Naive thymus-derived CD4-positive, alpha-beta T cell (primary cell): ENCODE measurements at places on chromosomes 2 and 18.

DNA sequence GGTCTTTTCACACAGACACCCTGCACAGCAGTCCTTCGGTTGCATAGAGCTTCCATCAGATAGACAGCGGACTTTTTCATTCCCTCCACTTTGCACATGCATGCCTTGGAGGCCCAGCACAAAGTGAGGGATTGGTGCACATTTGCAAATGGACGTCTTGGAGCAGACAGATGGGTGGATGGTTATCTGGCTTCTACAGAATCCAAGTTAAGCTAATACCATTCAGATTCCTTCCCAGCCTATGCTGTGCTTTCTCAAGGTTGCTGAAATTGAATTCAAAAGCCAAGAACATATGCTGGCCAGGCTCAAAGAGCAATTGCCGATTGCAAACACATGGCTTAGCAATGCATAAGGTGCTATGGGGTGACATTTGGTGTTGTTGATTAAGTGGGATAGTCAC is 186.4 kb downstream of the VAPA start:
- DNase-seq, result no peak

- DNase-seq, result no peak
Observed at GRCh38 chr2:190156530-190157212, 94.1 kb upstream of the MSTN start.

GRCh38 chr2:98379311-98380202 is 33.3 kb downstream of the CNGA3 start:
- no peak for DNase-seq

DNA sequence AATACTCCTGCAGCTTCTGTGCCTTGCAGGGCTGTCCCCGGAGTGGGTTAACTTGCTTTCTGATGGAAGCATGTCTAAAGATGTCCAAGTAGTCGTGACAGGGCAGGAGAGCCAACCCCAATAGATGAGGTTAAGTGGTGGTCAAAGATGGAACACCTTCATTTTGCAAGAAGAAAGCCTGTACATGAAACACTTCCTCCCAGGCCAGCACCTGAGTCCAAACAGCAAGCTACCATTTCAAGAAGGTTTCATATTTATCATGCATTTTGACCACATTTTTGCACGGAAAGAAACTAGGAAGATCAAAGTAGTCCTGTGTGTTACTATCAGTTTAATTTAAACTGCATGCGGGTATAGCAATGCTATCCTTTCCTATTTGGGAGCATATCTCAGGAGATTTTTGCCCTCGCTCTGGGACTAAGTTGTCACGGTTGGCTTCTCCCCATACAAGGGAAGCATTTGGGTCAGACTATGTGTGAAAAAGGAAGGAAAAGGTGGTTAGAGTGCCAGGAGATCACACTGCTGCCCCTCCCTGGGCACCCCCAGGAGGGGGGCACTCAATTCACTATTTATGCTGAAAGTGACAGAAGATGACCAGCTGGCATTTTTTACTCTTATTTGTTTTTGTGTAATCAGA is 187.6 kb downstream of the ZNF521 start:
- DNase-seq, result no peak

DNA sequence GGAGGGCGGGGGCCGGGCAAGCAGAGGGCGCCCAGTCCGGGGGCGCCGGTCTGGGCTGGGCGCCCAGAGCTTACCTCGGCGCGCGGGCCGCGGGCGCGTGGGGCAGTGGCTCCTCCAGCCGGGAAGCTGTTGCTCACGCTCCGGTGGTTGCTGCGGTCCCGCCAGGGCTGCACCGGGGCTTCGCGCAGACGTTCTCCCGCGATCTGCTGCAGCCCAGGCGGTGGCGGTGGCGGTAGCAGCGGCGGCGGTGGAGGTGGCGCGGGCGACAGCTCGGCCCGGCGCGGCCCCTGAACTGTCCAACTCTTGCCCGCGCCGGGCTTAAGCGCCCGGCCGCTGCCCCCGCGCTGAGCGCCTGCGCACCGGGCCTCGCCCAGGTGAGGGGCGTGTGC is 391 bp downstream of the ZNF385B start:
- DNase-seq, result no peak

GRCh38 chr2:127194447-127194846 is 25.7 kb downstream of the CYP27C1 start:
- no peak for DNase-seq

GRCh38 chr18:44156126-44156525 is 524.6 kb upstream of the SETBP1 start:
- no peak for DNase-seq

DNA sequence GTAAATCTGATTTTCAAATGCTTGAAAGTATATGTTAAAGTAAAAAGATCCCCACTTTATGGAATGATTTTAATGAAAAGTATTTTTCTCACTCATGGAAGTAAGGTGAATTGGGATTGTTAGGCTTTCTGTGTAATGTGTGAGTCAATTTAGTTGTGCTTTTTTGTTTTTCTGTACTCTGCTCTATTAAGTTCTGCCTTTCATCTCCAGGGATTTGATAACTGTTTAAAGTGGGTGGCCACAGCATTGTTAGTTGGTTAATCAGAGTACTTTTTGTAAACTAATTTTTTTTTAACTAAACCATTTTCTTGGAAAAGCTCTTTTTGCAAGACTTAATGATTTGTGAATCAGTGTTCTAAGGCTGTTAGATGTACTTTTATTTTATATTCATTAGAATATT is 76.8 kb downstream of the ABI2 start:
- DNase-seq, result no peak

- DNase-seq, result no peak
Observed at GRCh38 chr2:146244131-146244530, 1600.7 kb upstream of the ACVR2A start.

DNA sequence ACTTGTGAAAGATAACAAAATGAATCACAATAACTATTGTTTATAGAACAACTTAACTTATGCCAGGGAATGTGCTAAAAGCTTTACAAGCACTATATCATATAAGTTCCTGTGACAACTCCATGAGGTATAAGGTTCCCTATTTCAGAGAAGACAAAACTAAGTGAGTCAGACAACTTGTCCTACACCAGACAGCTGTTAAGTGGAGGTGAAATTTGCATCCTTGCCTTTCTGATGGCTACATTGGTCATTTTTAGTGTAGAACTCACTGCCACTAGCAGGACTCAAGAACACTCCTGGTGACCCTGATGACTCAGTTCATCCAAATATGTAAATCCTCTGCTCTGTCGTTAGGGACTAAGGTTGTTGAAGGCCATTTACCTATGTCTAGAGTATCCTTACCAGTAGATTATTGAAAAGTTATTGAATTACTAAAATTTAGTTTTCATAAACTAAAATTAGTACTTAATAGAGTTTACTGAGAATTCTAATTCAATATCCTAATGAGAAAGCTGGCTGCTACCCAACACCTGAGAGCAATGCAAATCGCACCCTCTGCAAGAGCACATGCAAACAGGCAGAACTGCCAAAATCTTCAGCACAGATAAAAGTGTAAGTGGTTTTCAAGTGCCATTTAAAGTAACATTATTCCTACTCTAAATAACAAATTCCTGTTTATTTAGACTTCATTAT is 636.2 kb downstream of the NRXN1 start:
- no peak for DNase-seq

DNA sequence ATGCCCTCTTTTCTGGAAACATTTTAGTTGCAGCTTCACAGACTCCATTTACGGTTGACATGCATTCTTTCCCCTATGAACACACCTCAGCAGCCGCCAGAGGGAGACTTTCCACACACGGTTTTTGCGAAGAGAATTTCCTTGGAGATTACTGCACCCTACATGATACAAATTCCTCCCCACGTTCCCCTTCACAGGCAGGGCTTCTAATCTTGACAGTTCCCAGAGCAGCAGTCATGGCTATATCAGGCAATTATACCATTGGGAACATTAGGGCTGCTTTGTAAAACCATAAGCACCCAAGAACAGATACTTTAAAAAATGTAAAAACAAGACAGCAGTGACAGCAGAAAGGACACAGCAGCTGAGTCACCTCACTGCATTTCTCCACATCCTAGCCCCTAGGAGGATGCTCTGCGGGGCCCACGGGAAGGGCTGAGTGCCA is 253.8 kb downstream of the TGIF1 start:
- DNase-seq, result peak; percentile 10

DNA sequence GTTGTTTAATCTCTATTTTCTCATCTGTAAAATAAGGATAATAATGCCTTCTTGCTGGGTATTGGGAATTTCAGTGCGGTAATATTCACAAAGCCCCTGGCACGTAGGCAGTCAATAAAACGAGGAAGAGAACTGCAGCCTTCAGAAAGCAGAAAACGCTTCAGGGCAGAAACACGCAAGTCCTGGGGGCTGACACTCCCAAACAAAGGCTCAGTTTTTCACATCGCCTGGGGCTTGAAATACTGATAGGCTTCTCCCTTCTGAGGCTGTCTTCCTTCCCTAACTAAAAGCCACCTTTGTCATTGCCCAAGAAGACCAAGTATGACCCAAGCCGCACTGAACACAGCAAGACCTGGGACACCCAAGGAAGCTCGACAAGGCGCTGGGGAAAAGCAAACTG is 32.4 kb downstream of the TMEM177 start:
- DNase-seq, result no peak

DNA sequence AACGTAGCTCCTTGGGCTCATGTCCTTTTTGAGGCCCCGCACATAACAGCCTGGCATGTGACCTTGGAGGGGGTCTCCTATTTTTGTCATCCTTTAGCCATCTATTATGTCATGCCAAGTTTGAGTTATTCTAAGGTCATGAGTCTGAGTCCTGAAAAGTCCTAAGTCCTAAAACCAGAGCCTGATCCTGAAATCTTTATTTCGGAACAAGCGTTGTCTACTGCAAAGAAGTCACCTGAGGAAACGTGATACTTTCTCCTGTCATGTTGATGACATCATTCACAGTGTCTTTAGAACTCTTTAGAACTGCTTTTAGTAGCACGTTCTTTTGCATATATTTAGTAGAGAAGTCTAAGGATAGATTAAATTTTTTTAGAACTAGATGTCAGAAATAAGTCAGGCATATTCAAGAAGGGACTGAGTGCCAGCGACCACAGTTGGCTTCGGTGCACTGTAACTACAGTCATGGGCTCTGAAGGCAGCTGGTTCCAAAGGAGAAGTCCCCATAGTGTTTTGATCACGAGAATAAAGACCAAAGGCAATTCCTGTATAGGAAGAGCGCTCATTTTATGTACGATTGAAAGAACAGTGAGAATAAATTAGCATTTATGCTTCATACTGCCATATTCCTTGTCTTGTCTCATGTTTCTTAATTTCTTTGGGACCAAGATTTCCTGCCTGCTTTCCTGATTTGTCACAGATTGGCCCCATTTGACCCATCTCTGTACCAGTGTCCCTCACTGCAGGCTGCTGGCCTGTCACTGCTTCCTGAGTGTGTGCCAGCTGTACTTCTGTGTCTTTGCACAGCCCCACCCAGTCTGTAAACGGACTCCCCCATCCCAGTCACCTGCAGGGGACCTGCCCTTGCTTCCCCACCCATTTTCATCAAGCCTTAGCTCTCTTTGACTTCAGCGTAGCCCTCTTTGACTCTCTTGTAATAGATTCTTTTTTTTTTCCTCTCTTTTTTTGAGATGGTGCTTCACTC is 75.8 kb downstream of the ASAP2 start:
- DNase-seq, result no peak

- DNase-seq, result no peak
Observed at GRCh38 chr2:10267036-10267435, 35.7 kb upstream of the HPCAL1 start.

DNA sequence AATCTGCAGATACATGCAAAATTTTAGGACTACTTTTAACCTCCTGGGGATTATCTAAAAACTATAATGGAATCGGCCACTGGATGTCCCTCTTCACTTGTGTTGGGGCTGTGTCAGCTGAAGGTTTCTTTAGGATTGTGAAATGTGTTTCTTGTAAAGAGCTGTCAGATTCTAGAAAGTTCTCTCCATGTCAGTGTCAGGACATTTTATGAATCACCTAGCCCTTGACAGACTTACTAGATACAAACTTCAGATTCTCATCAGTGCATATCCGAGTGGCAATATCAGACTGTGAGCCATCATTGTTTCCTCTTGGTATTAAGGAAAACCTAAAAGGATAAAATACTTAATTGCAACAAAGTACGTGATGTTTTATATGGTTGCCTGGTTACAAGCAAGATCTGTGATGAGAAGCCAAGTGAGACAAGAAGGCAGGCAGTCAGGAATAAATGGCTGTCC is 107.3 kb downstream of the CPS1 start:
- DNase-seq, result no peak

- no peak for DNase-seq
Observed at GRCh38 chr18:8984131-8984721, 118.3 kb upstream of the NDUFV2 start.

DNA sequence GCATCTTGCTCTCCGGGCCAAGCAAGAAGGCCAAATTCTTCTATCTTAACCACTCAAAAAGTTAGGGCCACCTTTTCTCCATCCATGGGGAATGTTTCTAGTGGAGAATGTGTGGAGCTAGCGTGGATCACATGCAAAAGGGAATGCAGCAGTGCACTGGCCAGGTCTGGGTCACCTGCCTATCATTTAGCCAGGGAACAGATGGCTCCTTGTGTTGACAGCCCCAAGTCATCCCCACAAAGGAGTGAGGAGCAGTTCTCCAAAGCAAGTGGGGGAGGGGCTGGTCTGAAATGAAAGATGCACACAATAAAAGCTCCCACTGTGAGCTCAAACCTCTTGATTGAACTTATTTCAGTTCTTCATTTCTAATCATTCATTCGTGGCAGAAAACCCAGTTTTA is 19.1 kb downstream of the EPB41L3 start:
- no peak for DNase-seq

DNA sequence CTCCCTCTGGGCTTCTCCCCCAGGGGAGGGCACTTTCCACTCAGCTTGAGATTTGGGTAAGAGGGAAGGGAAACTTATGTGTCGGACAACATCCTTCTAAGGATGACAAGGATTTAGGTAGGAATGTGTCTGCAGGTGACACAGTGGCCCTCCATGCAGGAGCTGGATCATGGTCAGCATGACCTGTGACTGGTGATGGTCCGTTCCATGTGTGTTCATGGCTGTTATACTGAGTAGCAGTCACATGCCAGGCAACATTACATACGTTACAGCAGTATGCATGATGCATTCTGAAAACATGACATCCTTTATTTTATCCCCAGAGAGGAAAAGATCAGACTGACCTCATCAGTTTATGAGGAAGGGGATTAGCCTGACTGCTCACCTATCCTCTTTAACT is 192.1 kb downstream of the SEPTIN10 start:
- no peak for DNase-seq

GRCh38 chr2:181471226-181471625 is 14.0 kb downstream of the ITGA4 start:
- no peak for DNase-seq
